ENCODE measurements at places on chromosomes 7 and 10. TPM values are rescaled to one million over a fixed set of nuclear protein-coding genes. Genes with fewer than 3 reads are reported as not detected.

DNA sequence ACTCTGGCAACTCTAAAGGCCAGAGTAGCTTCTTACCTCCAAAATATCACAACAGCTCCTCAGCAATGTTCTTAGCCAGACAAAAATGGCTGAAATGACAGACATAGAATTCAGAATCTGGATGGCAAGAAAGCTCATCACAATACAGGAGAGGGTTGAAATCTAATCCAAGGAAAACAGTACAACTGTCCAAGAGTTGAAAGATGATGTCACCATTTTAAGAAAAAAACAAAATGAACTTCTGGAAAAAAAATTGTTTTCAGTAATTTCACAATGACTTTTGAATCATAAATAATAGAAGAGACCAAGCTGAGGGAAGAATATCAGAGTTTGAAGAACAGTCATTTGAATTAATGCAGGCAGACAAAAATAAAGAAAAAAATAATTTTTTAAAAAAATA is 479.5 kb downstream of the ZWINT start:
- DNase-seq: no peak

DNA sequence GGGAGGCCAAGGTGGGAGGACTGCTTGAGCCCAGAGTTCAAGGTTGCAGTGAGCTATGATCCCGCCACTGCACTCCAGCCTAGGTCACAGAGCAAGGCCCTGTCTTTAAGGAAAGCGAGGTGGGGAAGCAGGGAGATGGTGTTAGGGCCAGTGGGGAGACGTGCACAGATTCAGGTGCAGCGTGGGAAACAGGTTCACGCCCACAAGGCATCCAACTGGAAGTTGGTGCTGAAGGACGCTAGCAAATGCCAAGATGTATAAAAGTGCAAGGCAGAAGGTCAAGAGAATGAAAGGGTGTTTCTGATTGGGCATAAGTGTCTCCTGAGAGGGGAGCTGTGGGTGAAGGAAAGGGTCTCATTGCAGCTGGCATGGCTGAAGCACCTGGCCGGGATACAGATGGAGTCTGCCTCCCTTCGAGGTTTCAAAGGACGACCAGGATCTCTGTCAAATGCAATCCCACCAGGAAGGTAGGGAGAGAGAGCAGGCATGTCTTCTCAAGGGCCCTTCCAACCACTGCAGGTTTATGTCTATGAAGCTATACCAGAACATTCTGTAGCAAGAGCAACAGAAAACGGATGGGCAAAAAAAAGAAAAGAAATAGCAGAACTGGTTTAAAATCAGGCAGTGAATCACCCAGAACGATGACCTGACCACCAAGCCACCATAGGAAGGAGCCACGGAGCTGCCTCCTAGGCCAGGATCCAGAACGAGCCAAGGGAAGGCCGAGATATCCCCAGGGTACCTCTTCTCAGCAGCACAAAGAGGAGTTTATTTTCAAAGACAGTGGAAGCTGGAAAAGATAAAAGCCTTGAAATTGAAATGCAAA is 43.2 kb downstream of the GSDME start:
- peak; percentile 21 for DNase-seq

DNA sequence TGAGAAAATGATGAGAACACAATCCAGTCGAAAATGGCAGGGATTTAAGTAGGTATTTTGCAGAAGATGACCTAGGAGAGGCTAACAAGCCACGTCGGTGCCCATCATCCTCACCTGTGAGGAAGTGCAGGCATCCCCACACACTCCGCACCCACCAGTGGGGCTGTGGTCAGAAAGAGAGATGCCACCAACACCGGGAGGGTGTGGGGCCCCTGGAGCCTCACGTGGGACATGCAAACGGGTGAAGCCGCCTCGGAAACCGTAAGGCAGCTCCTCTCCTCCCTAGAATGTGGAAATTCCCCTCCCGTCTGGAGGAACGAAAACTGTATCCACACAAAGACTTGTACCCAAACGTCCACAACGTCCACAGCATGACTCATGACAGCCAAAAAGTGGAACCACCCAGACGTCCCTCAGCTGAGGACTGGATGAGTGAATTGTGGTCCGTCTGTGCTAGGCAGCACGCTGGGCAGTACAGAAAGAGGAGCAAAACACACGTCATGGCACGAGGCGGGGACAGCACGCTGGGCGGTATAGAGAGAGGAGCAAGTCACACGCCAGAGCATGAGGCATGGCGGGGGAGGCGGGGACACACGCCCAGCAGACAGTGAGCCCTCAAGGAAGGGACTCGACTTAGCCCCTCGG is 246.0 kb downstream of the ELFN1 start:
- no peak for DNase-seq

DNA sequence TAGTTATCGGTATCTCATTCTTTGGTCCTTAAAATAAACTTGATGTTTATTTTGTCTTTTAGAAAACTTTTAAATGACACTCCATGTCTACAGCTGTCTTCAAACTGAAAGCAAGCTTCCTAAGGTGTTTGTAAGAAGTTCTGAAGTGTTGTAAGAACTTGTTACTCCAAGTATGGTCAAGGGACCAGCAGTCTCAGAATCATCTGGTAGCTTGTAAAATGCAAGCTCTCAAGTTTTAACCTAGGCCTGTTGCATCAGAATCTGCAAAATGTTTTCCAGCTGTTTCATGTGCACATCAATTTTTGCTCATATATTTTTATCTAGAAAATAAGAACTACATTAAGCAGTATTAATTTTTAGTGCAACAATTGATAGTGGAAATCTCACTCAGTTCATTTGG is 104.1 kb downstream of the THSD7A start:
- DNase-seq: no peak

DNA sequence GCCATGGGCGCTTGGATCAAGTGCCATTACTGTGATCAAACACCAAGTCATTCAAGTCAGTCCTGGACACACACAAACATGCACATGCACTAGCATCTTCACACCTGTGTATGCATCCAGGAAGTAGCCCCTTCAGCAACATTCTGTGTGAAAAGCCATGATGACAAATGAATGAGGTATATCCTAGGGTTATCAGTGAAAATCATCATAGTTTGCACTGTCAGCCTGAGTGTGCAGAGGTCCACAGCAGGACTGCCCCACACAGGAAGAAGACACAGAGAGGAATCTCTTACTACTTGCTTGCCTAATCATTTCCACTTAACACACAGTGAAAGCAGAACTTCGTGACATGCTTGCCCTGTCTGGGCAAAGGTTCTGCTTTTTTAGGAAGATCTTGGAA is 184.0 kb upstream of the ADO start:
- no peak for DNase-seq

GRCh38 chr10:79192677-79193003 is 123.9 kb downstream of the ZMIZ1 start:
- no peak for DNase-seq

DNA sequence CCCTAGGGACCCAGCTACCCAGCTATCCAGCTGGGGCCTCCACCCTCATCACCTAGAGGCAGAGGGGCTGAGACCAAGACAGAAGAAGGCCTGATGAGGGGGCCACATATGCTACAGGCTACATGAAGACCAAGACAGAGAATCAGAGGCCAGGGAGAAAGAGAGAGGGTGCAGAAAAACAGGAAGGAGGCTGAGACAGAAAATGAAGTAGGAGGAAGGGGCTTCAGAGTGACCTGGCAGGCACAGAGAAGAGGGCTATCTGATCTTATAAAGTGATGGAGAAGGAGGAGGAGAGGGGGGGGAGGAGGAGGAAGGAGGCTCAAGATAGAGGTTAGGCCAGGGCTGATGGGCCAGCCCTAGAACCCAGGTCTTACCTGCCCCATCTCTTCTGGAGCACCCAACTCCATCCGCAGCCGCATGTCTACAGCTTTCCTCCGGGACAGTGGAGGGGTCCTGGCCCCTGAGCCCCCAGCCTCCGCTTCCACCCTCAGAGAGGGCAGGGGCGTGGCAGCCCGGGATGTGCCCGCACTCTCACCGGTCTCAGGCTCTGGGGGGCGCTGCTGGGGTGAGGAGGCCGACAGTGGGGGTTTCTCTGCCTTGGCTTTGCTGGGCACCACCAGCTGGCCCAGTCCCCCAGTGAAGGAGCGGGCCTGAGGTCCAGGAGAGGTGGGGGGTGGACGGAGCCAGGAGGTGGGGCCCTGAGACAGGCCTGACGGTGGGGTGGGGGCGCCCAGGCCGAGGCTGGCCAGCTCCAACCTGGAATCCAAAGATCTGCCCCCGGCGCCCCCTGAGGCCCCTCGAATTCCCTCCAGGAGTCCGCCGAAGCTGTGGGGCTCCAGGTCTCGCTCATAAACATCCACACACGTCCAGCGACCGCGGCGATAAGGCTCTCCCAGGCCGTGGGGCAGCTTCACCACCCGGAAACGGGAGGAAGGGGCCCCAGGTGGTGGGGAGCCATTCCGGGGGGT is 1.8 kb downstream of the TSC22D4 start:
- peak; percentile 78 for DNase-seq

- no peak for DNase-seq
Measured at GRCh38 chr7:91636129-91636724, 244.3 kb downstream of the MTERF1 start.

GRCh38 chr7:41529831-41530230 is 173.1 kb downstream of the INHBA start:
- DNase-seq: no peak

- no peak for DNase-seq
Measured at GRCh38 chr10:113059371-113059780, 109.3 kb downstream of the TCF7L2 start.

DNA sequence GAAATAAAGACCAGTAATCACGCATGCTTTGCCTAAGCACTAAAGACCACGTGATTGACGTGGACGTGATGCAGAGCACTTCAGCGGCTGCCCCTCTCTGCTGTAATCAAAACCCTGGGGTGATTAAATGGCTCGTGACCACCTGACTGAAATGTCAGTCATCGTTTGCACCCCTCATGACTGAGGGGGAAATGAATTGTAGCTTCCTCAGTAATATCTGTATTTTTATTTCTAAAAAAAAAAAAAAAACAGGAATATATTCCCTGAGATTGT is 148.1 kb upstream of the RSU1 start:
- no peak for DNase-seq

- DNase-seq: no peak
Measured at GRCh38 chr10:63084690-63085382, 48.3 kb upstream of the NRBF2 start.

DNA sequence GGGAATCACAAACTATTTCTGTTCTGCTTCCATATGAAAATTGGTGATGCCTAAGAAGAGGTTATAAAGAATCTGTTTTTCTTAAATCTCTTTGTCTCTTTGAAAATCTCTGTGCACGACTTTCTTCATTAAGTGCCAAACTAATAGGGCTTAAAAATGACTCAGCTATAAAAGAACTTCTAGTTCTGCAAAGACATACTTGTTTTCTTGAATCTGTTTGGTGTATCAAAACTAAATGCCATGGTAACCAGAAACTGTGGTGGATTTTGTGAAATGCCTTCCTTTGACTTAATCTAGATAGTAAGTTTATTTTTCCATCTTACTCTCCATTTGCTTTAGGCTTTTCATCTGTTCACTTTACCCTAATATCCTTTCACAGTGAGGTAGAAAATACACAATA is 417.8 kb downstream of the PARD3 start:
- DNase-seq: no peak

DNA sequence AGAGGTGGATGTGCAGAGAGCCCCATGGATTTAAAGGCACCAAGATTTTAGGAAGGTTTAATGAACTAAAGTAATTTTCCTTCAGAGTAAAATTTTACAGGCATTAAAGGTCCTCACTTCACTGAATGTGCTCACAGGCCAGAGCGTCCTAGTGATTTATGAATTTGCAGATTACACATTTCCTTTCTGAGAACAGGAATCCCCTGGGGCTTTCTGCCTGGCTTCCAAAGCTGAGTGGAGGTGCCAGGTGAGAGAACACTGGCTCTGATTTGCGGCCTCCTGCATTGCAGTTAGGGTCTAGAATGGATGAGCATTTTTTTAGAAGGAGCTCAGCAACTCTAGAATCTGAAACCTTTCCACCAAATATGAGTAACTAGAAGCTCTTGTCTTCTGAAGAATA is 194.3 kb downstream of the SORCS3 start:
- DNase-seq: no peak

DNA sequence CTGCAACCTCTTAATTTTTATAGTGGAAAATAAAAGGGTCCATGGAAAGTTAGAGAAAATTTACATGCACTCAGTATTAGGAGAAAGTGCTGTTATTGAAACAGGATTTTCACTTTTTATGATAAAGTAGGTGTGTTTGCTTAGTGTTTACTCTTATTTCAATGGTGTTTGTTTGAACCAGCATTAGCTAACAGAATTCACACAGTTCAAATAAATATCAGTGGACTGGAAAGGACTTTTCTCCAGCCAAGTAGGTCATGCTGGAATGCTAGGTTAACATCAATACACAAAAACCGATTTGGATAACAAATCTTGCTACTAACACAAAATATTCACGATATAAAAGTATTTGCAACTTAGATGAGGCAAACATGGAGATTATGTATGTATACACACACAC is 49.4 kb upstream of the BET1 start:
- DNase-seq: no peak

GRCh38 chr7:158933468-158934139 is 77.2 kb downstream of the DYNC2I1 start:
- no peak for DNase-seq

Gene AKR1D1
- not detected for total RNA-seq

Gene POLR2J2
- total RNA-seq: 15.4 TPM

Gene CFTR
- total RNA-seq: not detected

Gene CHRM2
- total RNA-seq: not detected

Gene RSPH10B2
- 1.2 TPM for total RNA-seq

Gene AGMO
- not detected for total RNA-seq

Gene PPP1R17
- not detected for total RNA-seq

Gene AEBP1
- 6.6 TPM for total RNA-seq

All from activated CD8-positive, alpha-beta memory T cell treated with anti-CD3 and anti-CD28 coated beads, Interleukin-2, amount 10 ng/mL, durations not matched to agents 7 days and 5 days (primary cell).